ENCODE measurements at places on chromosomes 3 and 15.

GRCh38 chr3:16912400-16913263 lies 27.9 kb downstream of the PLCL2 start:
- no peak for DNase-seq

DNA sequence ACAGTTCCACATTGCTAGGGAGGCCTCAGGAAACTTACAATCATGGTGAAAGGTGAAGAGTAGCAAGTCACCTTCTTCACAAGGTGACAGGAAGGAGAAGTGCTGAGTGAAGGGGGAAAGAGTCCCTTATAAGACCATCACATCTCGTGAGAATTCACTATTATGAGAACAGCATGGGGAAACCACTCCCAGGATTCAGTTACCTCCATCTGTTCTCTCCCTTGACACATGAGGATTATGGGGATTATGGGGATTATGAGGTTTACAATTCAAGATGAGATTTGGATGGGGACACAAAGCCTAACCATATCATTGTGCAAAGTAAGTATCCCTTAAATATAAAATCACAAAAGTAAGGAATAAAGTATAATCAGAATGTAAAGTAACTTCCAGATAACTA lies 375.9 kb upstream of the NAALADL2 start:
- DNase-seq: no peak

DNA sequence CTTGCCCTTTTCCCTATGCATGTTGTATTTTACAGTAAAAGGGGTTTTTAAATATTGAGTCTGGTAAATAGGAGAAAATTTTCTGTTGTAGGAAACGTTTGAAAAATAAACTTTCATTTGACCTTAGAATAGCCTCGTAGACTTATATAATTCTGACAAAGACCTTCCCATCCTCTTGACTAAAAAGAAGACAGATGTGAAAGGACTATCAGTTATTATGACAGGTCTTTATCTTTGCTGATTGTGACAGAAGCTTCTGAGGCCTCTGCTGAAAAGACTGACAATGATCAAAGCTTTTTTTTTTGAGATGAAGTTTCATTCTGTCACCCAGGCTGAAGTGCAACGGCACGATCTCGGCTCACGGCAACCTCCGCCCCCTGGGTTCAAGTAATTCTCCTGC lies 24.2 kb downstream of the C2CD4A start:
- no peak for DNase-seq

DNA sequence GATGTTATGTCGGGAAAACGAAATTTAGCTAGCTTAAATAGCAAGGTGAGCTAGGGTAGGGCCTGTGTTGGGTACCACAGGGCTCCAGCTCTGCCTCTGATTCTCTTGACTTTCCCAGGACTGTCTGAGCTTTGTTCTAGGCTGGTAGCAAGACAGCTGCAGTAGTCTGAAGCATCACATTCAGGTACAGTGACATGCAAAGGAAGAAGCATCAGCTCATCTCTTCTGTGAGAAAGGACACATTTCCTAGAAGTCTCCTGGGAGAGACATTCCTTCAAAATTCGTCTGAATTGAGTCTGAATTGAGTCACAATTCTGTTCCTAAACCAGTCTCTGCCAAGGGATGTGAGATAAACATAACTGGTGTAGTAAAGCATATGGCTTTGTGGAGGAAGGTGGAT lies 8.5 kb upstream of the UBXN7 start:
- DNase-seq: no peak

GRCh38 chr3:128914966-128915645 lies 35.7 kb downstream of the ACAD9 start:
- DNase-seq: no peak

GRCh38 chr3:24060055-24060454 lies 115.0 kb downstream of the NR1D2 start:
- peak; percentile 20 for DNase-seq

DNA sequence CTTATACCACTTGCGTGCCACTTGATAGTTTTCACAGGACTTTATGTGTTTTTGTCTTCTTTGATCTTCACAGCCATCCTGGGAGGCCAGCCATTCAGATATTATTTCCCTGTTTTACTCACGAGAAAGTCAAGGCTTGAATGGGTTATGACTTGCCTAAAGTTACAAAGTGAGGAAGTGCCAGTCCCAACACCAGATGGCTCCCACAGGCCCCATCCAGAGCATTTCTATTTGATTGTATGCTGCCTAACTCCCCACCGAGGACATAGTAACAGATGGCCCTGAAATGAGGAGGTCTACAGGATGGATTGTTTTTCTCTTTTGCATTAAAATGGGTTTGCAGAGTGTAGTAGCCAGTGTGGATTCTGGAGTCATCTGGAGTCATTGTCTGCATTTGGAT lies 74.5 kb downstream of the SPTSSB start:
- no peak for DNase-seq

- no peak for DNase-seq
These were observed 216.8 kb downstream of the VGLL3 start for GRCh38 chr3:86774082-86774691.

DNA sequence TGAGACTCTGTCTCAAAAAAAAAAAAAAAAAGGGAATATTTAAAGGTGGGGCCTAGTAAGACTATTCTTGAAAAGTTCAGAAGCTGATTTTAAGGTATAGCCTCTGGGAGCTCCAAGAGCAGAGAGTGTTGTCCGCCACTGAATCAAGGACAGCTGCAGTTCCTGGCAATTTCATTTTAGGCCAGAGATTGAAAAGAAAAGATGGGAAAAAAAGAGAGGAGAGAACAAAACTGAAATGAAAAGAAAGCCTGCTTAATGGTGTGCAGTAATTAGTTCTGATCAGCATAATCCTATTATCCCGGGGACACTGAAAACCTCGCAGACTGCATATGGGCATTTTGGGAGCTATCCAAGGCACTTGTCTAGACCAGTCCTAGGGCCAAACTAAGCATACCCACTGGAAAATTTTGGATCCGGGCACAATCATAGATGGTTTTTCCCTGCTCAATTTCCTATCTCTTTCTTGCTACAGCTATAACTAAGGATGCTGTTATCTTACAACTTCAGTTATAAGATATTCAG lies 43.2 kb downstream of the EHHADH start:
- no peak for DNase-seq

DNA sequence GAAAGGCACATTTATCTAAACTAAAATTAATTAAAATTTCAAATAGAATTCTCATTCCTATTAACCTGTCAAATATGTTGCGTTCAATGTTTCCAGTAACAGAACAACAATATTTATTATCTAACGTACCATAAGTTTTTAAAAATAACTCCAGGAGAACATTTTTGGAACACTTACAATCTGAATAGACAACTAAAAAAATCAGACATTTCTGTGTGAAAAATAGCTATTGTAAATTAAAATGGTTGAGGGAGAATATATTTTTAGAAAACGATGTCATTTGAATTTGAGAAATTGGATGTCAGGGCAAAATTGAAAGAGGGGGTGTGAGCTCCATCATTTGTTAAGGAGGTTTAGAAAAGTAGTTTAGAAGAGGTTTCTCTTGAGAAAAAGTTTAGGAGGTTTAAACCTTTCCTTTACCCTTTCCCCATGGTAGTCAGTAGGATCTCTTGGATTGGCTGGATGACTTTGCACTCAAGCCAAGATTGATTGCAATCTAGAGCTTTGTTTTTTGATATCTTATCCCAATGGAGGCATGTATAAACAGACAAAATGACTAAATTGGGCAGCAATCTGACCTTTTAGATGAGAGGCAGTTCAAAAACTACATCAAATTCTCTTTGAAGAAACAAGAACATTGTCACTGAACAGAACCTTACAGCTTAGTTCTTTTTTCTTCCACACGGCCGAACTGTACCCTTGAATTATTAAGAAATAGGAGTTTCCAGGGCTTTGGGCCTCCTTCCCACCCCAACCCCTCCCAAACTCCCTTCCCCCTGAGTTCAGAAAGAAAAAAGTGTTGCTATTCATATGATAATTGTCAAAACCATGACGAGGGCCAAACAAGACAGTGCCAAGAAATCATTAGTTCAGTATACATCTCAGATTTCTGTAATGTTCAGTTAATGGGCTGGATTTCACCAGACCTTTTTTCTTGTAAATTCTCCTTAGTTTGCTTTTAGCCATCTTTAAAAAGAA lies 79.7 kb upstream of the CDIN1 start:
- DNase-seq: no peak

DNA sequence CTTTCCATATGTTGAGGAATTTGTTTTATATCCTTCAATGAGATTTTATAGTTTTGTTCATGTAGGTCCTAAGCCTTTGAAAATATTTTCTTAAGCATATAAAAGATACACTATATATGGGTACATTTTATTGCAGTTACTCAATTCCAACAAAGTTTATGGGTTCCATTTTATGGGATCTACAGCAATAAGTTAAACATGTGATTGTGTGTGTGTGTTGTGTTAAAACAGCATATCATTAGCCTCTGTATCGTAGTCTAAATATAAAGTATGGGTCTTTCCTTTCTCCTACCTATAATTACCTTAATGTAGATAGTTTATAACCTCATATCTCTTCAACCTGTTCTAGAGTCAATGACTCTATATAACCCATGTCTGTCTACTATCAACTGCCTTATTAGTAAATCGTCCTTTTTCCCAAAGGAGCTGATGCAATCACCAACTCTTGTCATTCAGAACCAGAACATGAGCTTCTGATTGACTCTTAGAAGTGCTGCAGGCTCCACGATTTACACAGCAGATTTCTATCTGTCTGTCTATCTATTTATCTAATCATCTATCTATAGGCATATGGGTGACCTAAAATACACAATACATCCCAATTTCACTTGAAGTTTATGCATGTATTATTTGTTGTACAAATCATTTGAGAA lies 512.6 kb upstream of the CBLB start:
- no peak for DNase-seq

- DNase-seq: no peak
These were observed 75.1 kb downstream of the CLDN11 start for GRCh38 chr3:170493712-170494182.

GRCh38 chr15:46059921-46060594 lies 425.2 kb downstream of the SQOR start:
- DNase-seq: no peak

DNA sequence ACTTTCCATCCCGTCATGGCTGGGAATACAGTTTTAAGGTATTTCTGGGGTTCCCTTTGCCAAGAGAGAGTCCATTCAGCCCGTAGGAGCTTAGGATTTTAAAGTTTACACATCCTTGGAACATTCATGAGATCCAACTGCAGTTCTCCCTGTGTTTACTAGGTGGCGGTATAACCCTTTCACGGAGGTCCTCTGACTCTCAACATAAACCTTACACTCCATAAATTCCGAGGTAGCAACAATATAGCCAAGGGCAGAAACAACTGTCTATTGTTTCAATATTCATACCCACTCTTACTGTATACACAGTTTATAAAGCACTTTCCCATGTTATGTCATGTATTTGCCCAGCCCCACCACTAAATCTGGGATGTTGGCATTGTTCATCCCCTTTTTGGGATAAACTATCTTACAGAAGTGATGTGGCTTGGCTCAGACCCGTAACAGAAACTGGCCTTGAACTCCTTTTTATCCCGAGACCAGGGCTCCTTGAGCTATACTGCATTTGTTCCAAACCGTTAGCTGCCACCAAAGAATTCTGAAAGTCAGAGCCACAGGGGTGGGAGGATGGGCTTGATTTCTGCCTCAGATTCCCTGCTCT lies 69.2 kb upstream of the COL6A5 start:
- DNase-seq: no peak

DNA sequence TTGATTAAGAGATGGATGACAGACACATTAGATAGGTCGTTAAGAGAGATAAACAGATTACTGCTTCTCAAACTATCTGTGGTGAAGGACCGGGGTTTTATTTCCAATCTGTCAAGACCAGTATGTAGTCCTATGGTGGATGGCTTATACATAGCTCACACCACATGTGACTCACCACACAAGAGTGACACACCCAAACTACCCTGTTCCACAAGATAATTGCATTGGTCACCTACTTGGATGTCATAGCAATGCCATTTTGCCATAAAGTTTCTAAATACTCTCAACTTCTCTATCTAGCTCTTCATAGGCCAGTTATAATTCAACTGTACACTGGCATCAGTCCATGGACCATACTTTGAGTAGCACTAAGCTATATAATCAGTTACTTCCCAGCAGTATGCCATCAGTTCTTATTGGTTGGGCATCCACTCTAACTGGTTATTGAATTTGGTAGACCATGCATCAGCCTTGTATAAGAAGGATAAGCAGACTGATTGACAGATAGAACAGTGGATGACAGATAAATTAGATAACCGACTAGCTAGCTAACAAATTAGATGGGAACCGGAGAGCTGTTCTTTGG lies 11.6 kb downstream of the WWTR1 start:
- no peak for DNase-seq
